Stimulated activated memory B cell treated with anti-CD40 and anti-IgM and Interleukin-4, amounts not matched to agents 10 μg/mL and 1 μg/mL and 100 μg/mL, for 72 hours (primary cell): ENCODE measurements at places on chromosomes 3 and 15.

- ATAC-seq, result no peak
These were observed 62.3 kb upstream of the CPOX start for GRCh38 chr3:98655666-98656065.

GRCh38 chr3:172675441-172676193 lies 35.2 kb downstream of the NCEH1 start:
- no peak for ATAC-seq

DNA sequence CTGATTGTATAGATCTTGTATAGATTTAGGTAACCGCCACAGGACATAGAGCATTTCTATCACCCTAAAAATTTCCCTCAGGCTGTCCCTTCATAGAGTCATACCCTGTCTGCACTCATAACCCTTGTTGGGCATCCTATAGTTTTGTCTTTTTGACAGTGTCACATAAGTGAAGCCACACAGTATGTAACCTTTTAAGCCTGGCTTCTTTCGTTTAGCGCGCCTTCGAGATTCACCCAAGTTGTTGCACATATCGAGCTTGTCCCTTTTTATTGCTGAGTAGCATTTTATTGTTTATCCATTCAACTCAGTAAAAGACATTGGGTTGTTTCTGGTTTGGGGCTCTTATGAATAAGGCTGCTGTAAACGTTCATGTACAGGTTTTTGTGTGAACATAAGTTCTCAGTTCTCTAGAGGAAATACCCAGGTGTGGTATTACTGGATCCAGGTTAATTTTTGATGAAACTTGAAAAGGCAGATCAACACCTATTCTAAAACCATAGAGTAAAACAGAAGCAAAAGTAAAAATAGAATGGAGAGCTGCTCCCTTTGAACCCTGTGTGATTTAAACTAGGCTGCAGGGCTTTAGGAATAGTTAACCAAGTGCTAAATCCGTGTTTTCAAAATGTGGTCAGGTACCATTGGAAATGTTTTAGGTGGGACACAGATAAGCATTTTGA lies 49.5 kb downstream of the CD86 start:
- peak; percentile 18 for ATAC-seq

DNA sequence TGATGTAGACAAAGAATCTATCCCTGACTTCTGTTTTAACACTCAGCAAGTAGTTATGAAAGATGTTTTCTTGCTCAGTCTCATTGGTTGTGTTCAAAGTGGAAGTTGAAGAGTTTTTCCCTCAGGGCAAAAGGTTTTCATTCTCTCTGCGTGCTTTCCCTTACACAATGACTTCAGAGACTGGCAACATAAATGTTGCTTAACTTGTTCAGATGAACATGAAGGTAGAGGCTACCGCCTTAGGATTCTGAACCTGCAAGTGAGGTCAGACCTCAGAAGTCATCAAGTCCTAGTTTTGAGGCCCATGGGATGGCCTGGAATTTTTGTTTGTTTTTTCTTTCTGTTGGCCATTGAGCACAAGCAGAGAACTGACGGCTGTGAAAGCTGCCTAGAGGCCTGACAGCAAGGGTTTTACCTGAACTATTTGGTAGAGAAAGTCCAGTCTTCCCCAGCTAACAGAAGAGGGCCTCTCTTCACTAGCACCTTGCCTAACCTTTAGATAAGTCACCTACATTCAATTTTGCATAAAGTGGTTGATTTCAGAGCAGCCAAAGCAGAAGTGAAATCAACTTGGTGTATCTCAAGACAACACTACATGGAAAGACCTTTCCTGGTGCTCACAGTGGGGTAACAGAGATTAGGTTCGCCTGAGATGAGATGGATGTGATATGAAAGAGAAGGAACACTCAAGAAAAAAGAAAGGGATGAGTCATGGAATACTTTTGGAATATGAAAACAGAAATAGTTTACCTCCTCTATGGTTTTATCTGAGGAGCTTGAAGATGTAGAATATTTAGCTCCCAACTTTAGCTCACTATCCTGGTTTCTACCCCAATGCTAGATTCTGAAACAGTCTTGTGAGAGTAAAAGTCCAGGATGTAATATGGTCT lies 53.6 kb upstream of the AP4E1 start:
- ATAC-seq, result peak; percentile 98

DNA sequence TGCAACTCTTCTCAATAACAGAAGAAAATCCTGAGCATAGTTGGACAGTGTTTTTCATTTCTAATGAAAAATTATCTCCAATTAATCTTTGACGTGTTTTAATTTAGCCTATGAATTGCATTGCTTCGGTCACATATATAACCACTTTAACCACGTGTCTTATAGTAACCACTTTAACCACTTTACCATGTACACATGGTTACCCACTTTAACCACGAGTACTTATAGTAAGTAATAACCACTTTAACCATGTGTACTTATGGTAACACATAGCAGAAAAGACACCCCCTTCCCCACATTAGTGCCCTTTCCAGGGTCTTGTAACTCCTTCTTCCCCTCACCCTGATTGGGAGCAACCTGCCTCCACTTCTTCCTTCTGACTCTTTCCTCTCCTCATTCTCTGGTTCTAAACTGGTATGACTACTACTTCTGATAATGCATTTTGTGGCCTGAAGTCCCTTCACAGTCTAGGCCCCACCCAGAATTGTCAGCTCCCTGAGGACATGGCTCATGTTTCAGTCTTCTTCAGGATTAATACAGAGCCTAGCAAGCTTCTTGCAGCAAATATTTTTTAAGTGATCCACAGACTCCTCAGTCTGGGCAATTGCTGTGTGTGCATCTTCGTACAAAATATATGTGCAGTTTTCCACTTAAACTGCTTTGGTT lies 25.0 kb downstream of the SLC7A14 start:
- no peak for ATAC-seq

DNA sequence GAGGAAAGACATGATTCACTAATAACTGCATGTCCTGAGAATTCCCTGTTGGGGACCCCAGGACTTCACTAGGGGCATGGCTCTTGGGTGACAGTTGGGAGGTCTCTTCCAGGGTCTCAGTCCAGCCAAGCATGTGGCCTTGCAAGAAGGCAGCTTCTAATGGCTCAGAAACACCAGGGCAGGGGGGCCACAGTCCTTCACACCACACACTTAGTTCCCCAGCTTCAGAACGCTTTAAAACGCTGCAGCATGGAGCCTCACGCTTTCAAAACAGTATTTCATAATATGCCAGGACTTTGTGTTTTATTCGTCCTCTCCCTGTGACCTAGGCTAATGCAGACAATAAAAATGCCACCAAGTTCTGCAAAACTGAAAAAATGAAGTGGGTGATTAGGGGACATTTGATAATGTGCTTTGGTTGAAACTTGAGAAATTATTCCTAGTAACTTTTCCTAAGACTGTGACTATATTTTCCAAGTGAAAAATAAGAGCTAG lies 48.4 kb upstream of the LIMD1 start:
- ATAC-seq, result no peak

DNA sequence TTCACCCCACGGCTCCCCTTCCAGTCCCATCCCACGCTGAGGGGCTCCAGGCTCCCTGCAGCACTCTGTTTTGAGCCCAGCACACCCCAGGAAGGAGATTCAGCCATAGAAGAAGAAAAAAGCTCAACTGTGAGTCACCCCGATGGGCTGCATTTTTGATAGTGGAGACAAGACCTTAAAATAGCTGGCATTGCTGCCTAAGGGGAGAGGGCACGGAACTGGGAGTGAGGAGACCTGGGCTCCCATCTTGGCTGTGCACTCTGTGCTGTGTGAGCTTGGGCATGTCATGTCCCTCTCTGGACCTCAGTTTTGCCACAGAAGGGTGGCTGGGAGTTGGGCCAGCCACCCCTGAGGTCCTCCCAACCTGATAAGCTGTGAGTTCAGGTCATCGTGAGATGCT lies 57.2 kb upstream of the SMAD6 start:
- no peak for ATAC-seq

DNA sequence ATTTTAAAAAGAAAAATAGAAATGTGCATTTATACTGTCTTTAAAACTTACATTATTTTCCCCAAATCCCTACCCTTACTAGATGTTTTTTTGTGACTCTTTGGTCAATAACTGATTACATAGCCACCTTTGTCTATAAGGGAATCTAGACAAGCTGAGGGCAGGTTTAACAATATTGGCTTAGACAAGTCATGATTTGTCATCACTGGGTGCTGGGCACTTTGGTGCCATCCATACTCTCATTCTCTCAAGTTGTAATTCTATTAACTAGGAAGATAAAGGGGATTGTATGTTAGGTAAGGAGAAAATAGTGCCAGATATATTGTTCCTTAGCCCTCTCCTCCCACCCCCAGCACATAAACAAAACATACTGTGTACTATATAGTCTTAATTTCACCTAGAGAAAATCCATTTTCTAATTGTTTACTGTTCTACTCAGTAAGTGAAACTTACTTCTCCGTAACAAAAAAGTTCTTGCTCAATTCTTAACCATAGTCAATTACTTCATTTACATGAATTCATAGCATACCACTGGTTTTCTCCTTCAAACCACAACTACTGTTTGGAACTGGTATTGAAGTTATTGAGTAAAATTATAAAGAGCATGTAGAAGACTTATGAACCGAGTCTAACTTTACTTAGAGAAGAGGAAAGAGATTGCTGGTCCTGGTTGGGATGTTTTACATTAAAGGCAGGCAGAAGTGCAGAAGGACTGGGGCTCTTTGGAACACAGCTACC lies 877.1 kb downstream of the PDCD6IP start:
- no peak for ATAC-seq

GRCh38 chr3:183895296-183895695 lies 10.6 kb upstream of the PARL start:
- peak; percentile 72 for ATAC-seq

DNA sequence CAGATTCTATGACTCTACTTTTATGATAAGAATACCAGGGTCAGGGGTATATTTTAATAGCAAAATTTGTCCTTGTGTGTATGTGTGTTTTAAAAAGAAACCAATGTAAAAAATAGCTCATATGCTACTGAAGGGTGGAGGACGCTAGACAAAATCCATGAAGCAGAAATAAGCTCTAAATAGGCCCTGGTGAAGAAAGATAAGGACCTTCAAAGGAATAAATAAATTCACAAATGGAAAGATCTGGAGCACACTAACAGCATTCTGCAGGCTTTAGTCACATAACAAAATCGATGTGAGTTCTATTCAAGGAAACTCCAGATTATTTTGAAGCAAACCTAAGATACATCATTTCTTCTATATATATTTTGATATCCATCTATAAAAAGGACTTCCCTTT lies 27.2 kb upstream of the ATP11B start:
- no peak for ATAC-seq

DNA sequence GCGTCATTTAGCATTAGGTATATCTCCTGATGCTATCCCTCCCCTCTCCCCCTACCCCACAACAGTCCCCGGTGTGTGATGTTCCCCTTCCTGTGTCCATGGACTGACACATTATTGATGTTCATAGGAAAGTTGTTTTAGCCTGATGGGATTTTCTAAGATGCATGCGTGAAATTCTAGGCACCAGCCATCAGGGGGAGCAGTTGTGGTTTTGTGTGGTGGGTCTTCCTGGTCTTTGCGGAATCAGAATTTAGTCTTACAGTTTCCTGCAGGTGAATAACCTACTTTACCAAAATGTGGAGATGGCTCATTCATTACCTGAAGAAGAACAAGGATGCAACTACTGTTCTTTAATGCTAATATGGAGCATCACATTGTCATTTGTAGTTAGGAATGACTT lies 455.0 kb upstream of the THBS1 start:
- no peak for ATAC-seq

- no peak for ATAC-seq
These were observed 195.2 kb downstream of the CADPS start for GRCh38 chr3:62679988-62680387.

DNA sequence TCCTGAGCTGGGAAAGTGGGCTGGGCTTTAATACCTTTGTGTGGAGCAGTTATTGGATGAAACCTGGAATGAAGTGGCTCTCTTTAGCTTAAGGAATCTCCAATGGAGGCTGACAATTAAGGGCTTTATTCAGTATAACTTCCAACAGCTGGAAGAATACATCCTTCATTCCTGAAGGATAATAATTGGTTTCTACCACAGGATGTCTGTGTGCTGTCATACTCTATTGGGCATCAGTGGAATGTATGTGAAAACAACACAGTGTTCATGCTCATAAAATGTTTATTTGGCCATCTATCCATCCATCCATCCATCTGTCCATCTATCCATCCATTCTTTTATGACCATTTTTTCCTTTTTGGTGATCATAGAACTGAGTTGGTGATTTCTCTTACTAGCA lies 220.7 kb upstream of the GAP43 start:
- no peak for ATAC-seq

DNA sequence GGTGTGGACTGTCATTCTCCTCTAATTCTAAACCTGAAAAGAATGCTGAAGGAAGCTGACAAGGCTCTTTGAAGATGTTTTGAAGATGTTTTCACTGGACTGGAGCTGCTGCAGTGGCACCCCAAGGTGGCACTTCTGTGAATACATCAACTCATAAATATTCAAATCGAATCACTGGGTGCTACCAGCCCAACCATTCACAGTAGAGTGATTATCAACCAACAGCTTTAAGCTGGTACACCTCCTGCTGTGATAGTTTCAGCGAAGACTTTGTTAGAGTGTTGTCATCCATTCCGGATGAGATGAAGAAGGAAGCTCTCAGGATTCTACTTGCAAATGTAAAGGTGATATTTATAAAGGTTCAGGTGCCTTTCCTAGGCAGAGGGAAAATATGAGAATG lies 106.6 kb downstream of the LSAMP start:
- ATAC-seq, result no peak

- no peak for ATAC-seq
These were observed 22.2 kb upstream of the CLEC3B start for GRCh38 chr3:45003859-45004258.

DNA sequence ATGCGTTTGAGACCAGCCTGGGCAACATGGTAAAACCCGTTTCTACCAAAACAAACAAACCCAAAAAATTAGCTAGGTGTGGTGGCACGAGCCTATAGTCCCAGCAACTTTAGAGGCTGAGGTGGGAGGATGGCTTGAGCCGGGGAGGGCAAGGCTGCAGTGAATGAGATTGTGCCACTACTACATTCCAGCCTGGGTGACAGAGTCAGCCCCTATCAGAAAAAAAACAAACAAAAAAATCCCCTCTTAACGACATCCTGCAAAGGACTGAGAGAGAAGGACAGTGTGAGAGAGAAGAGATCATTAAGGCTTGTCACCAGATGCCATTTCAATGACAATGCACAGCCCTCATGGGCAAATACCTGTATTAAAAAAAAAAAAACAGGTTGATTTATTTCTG lies 266.7 kb upstream of the ATP10A start:
- ATAC-seq, result no peak

DNA sequence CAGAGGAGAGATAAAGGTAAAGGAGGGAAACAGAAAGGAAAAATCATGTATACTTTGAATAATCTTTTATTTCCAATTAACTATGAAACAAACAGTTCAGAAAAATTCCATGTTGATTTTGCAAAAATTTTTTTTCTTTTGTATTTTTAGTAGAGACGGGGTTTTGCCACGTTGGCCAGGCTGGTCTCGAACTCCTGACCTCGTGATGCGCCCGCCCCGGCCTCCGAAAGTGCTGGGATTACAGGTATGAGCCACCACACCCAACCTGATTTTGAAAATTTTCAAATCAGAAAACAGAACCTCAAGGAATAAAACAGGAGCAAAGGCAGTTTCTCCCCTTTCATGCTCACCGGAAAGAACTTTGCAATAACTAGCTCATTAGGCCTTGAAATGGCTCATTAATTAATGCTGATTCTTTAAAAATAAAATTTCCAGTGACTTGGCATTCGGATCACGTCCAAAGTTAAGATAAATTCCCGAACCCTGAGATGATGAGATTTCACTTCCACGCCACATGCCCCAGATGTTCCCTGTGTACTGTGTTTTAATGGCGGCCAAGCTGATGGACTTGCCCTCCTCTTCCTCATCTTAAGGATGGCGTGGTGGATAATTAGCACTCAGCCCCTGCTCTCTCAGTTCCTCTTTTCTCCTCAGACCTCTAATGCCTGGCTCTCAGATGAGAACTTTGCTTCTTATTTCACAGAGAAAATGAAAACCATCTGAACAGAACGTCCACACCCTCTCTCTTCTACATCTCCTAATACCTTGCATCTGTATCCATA lies 10.8 kb downstream of the BCL2L10 start:
- peak; percentile 75 for ATAC-seq
